ENCODE measurements at places on chromosomes 11 and 22.

DNA sequence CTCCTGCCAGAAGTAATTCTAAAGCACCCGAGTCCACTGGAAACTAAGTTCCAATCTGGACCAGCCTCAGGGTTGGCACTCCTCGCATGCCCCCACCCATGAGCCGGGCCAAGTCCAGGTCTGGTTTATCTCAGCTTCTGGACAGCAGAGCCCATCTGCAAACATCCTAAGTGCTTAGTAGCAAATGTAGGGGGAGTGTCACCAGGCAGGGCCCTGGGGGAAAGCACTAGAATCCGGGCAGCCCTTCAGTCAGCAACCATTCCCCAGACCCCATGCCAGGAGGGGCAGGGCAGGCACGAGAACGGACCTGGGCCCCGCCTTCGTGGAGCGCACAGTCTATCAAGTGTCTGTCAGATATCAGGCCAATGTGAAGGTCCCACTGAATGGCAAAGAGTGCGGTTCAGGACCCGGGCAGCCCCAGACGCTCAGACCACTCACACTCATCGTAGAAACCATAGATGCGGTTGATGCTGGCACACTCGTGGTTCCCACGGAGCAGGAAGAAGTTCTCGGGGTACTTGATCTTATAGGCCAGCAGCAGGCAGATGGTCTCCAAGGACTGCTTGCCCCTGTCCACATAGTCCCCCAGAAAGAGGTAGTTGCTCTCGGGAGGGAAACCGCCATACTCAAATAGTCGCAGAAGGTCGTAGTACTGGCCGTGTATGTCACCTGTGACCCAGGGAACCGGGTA is 1.3 kb downstream of the PPP1CA start:
- no peak for DNase-seq

DNA sequence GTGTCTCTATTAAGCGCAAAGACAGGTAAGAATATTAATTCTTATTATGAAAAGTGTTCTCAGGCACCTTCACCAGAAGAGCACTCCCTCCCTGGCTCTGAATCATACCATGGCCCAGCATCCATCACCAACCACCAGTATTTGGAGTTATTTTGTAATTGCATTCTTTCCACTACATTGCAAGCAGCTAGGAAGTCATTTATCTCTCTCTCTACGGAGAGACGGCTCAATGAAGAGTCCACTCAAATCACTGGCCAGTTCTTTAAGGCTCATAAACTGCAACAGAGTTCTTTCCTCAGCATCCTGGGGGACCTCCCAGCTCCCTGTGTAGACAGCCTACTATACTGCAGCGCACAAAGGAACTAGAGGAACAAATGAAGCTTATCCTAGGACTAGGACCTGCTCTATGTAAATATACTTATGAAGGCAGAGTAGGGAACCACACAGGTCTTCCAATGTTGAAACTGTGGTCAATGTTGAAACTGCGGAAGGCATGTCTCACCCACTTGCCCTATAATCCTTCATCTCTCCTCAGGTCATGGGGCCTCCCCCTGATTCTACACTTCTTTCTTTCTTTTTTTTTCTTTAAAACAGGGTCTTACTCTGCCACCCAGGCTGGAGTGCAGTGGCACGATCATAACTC is 63.4 kb downstream of the AAMDC start:
- no peak for DNase-seq

GRCh38 chr11:131468565-131468964 is 98.2 kb downstream of the NTM start:
- no peak for DNase-seq

DNA sequence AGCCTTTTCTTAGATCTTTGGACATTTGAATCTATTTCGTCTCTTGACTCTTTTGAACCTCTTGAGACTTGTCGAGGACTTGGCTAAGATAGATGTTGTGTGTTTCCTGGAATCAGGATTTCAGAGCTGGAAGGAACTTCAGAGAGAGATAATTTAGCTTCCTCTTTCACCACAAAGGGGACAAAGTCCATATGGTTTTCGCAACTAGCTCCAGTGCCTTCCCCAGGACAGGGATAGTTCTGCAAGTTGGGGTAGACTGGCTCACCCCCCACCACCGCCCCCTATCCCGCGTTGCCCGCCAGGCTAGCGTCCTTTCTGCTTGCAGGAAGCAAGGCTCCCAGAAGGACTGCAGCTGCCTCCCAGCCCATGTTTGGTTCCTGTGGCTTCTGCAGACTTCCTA is 75.7 kb upstream of the MYO18B start:
- DNase-seq: no peak

DNA sequence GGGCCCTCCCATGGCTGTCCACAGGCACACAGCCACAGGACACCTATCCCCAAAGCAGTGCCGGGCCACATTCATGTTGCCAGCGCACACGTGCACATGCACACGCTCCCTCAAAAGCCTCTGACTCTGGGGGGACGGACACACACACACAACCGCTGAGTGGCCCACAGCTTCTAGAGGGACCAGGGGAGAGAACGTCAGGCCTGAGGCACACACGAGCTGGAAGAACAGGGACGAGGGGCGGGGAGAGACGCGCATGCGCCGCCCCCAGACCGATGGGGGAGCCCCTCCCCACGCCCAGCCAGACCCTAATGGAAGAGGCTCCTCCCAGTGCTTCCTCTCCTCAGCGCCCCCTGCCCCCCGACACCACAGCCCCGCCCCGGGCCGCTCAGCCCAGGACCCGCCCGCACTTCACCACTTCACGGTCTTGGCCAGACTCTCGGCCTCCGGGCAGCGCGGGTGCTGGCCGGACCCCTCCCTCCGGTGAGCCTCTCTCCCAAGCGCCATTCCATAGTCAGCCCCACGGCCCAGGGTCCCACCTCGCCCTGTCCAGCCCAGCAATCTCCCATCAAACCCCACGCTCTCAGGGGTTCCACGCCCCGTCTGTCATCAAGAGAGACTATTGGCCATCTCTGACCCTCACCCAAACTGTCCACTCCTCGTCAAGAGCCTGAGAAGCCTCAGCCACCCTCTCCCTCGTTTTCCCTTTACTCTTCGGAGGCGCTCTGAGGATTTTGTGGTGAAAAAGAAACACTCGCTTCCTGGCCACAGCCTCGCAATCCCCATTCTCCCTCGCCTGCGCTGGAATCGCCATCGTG is 11.7 kb downstream of the NRXN2 start:
- no peak for DNase-seq

- peak; percentile 84 for DNase-seq
These were observed 12.3 kb downstream of the STARD10 start for GRCh38 chr11:72781313-72782080.

GRCh38 chr11:23283666-23284065 is 423.4 kb upstream of the CCDC179 start:
- no peak for DNase-seq

GRCh38 chr11:79437981-79438630 is 2.7 kb downstream of the TENM4 start:
- DNase-seq: peak; percentile 83

DNA sequence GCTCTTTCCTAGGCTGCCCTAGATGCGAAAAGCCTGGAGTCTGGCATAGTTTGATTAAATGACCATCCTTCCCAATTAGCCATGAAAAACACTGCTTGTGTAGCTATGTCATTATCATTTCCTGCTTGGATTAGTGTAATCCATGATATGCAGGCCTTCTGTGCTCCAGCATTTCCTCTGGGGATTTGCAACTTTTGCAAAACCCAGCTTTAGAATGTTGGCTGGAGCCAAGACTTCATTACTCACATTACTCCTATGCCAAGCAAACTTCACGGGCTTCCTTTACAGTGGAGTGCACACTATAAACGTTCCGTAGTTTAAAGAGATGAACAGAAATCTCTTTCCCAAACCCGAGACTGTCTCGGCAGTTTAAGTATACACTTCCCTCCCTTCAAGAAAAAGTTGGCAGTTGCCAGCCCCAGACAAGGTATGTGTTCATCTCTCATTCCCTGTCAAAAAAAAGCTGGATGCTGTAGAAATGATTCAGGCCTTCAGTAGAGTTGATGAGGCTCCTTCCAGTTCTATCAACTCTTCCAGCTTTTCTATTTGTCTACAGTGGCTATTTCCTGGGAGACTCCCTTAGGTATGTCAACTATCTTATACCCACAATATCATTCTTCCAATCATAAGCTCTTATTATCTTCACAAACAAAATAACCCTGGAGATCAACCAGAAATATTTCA is 180.0 kb downstream of the MAML2 start:
- no peak for DNase-seq

- DNase-seq: no peak
These were observed 174.6 kb upstream of the ARHGAP42 start for GRCh38 chr11:100512475-100512874.

DNA sequence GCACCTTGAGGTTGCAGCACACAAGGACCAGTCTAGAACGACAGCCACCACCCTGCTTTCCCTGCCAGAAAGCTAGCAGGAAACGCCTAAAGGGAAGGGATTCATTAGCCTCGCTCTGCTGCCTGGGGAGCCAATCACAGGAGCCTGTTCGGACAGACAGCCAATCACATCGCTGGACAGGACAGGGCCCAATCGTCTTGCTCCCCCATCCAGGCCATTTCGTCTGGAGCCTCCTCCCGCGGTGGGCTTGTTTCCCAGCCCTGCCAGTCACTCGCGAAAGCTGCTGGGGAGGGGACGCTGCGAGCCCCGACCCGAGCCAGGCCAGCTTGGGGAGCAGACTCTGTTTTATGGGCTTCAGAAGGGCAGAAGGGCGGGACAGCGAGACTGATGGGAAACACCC is 79.8 kb upstream of the NCAM1 start:
- peak; percentile 95 for DNase-seq

DNA sequence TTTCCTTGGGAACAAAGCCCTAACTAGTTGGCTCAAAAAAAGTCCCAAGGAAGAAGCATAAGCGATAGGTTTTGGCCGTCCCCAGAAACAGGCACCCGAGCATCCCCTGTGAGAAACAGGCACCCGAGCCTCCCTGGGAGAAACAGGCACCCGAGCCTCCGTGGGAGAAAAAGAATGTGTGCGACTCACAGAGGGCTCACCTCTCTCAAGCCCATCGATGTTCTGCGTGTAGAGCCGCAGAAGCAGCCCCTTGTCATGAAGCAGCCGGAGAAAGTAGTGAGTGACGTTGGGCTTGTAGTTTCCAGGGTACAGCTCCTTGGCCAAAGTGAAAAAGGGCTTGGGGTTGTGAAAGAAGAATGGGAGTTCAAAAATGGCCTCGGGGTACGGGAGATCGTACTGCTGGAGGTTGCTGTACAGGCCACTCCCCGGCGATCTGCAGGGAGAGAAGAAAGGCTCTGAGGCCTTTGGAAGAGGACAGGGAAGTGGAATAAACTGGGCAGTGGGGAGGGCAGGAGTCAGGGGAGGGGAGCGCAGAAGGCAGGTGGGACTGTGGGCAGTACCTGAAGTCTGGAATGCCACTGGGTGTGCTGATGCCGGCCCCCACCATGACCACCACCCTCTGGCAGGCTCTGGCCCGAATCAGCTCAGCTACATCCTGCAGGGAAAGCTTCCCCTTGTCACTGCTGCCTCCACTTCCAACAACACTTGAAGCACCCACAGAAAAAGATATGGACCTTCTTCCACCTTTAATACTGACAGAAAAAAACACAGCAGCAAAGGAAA is 3.2 kb downstream of the SIRT3 start:
- no peak for DNase-seq

GRCh38 chr22:32968746-32969145 is 89.4 kb downstream of the SYN3 start:
- DNase-seq: no peak

DNA sequence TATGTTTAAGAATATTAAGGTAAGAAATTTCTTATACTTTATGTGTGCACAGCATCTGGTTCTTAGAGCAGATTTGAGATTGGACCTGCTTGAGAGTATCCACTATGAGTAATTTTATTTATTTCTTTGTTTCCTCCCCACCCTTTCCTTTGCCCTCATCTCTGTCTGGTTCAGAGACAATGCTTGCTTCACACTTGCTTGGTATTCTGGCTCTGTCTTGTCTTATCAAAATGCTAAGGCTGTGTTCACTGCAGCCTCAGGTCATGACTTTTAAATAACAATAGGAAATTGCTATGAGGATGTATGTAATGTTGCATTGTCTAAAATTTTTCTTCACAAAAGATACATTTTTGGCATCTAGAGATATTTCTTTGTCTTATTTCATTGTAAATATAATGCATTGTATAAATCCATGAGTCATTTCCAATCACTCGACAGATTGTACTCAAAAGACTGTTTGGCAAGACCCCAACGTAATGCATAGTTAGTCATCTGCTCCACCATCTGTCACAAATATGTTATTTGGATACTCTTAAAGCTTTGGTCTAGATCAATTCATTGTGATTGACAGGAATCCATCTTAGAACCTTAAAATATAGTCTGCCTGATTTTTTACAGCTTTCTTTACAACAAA is 395.7 kb downstream of the AASDHPPT start:
- peak; percentile 39 for DNase-seq

GRCh38 chr11:63737718-63738117 is 30.9 kb downstream of the ZFTA start:
- DNase-seq: peak; percentile 11

GRCh38 chr11:78446210-78446609 is 28.6 kb upstream of the GAB2 start:
- DNase-seq: no peak

Data from DMS53 (cell line).